Activated CD4-positive, alpha-beta T cell treated with anti-CD3 and anti-CD28 coated beads, Interleukin-2, Interleukin-6, amounts not matched to agents 100 ng/mL and 50 ng/mL, durations not matched to agents 16 hours and 8 hours (primary cell): ENCODE measurements at places on chromosomes 4 and X.

DNA sequence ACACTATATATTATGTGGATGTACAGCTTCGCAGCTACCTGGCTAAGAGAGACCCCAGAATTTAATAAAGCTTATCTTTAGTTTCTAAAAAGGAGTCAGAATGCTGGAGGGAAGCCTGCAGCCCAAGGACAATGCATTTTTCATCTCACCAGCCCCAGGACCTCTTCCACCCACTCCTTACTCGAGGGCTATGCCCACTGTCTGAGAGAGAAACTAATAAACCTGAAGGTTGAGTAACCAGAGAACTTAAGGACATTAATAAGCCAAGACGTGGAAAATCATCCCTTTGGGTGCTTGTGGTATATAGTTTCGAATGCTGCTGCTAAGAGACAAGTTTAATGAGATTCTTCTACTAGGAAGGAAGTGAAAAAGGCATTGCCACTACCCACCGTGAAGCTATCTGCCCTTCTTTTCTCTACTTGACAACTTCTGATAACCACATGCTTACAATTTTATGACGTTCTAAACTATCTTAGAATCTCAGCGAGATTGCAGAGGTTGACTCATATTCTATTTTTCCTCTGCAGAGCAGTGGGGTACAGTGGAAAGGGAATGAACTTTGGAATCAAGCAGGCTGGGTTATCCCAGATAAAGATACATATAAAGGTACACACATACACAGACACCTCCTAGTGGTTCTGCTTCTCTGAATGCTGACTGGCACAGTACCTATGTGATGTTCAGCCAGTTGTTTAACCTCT lies 3.3 kb downstream of the RELL1 start:
- DNase-seq = peak; percentile 48

- DNase-seq = no peak
These were observed 425.0 kb downstream of the MID1IP1 start for GRCh38 chrX:39226251-39226650.

DNA sequence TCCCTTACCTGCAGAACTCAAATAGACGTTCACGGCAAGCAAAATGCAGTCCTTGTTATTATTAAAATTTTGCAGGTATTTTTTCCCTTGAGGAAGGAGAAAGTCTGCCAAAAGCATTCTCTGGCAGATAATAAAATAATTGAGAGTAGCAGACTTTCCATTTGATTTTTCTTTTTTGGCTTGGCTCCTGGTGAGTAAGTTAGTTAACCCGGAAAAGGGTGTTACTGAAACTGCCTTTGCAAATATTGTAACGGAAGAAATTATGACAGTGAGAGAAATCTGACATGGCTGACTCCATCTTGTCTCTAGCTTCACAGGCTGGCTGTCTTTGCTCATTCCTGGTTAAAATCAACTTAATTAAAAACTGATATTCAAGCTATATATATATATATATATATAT lies 100.5 kb downstream of the GPR143 start:
- DNase-seq = no peak

DNA sequence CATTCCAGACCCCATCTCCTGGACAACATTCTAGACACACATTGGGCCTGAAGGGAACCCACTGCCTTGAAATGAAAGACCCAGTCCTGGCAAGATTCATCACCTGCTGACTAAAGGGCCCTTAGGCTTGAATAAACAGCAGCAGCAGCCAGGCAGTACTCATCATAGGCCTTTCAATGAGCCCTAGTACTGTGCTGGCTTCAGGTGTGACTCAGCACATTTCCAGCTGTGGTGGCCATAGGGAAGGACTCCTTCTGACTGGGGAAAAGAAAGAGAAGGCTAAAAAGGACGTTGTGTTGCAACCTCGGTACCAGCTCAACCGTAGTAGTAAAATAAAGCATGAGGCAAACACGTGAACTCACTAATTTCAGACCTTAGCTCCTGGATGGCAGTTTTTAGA lies 344.0 kb downstream of the ACTRT1 start:
- no peak for DNase-seq

DNA sequence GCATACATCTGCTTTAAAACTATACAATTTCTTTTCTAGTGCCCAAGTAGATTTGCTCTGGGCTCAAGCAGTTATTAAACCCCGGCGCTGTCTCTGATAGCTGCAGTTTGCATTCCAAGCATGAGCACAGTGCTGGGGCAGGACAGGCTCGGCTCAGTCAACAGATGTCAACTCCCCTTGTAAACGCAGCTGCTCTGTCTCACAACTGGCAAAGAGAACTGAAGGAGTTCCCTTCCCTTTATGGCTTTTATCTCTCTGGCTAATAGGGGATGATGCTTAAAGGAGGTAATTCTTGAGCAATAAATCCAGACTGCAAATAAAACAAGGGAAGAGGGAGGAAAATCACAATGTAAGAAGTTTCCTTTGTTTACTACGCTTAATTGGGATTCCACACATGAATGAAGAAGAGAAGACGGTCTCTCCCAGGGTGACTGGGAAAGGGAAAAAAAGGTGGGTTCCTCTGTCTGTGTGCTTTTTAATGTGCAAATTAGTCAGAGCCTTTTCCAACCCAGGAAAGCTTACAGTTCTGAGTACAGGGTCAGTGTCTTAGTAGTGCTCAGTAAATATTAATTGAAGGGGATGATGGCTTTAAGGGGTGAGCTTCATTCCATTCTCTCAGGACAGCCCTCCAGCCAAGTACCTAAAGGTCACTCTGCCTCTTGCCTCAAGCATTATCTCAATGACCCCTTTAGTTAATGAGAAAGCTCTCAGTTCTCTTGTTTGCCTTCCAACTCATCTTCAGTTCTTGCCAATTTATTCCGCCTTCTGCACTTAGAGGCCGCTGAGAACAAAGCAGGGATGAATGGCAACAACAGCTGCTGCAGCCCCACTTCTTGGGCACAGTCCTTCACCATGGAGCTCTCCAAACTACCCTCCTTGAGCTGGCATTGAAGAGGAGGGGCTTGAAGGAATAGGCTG lies 155.7 kb upstream of the JADE1 start:
- no peak for DNase-seq

- peak; percentile 48 for DNase-seq
These were observed at the start of gene TMEM144 for GRCh38 chr4:158209825-158210807. Gene TMEM144 (plus strand): TSS chr4:158210486. CDS start chr4:158212668, 2,182 bp downstream.

GRCh38 chr4:134089885-134090284 lies 111.7 kb downstream of the PABPC4L start:
- DNase-seq = no peak

DNA sequence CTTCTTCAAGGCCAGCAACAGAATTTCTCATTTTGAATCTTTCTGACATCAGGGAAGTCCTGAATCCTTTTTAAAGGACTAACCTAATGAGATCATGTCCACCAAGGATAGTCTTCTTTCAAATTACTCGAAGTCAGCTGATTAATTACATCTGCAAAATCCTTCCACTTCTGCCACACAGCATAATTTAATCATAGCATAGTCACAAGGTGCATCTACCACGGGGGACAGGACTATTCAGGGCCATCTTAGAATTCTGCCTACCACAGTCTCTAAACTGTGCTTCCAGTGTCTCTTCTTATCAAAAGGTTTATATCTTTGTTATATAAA lies 53.7 kb downstream of the ATP10D start:
- no peak for DNase-seq

DNA sequence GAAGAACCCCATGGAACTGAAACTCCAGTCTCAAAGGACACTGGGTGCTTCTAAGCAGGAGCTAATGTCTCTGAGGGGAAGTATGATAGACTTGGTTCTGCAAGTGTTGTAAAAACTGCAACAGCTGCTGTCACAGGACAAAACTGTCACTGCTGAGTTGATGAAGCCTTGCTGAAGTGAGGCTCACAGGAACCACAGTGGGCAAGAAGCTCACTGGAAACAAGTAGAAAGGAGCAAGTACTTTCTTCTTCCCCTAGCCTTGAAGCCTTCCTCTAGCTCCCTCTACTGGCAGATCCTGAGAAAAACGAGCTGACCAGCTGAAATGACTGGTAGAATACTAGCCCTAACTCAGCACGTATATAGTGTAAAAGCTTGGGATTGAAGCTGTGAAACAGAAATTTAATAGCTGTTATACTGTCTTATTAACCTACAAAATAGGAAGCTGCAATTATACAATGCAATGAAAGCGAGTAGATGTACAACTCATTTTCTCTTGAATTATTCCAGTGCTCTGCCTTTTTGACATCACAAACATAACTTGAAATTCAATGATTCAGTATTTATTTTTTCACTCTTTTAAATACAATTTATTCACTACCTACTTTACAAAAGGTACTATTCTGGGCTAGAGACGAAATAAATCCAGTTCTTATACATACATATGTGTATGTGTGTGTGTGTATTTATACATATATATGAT lies 91.4 kb downstream of the GABRB1 start:
- peak; percentile 81 for DNase-seq

DNA sequence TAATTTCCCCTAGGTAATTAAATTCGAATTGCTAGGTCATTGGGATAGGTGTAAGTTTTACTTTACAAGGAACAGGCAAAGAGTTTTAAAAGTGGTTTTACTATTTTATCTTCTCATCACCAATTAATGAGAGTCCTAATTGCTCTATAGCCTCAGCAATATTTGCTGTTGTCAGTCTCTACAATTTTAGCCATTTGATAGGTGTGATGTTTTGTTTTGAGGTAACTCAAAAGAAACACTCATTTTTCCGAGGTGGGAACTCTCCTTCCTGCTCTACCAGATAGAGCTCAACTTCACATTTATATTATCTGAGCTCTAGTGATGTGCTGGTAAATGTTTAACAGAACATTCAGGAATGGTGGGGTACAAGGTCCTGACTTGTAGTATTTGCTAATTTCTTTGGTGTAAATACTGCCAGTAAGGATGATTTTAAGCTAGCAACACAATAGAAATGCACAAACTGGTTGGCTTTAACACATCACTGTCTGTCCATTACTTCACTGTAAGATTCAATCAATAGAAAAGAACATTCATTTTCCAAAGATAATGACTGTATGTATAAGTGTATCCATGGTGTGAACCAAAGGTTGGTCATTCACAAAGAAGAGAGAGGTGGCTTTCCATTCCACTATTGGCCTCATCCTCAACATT lies 62.7 kb downstream of the LDB2 start:
- DNase-seq = no peak

GRCh38 chrX:32871636-32872035 lies 339.7 kb downstream of the DMD start:
- no peak for DNase-seq

DNA sequence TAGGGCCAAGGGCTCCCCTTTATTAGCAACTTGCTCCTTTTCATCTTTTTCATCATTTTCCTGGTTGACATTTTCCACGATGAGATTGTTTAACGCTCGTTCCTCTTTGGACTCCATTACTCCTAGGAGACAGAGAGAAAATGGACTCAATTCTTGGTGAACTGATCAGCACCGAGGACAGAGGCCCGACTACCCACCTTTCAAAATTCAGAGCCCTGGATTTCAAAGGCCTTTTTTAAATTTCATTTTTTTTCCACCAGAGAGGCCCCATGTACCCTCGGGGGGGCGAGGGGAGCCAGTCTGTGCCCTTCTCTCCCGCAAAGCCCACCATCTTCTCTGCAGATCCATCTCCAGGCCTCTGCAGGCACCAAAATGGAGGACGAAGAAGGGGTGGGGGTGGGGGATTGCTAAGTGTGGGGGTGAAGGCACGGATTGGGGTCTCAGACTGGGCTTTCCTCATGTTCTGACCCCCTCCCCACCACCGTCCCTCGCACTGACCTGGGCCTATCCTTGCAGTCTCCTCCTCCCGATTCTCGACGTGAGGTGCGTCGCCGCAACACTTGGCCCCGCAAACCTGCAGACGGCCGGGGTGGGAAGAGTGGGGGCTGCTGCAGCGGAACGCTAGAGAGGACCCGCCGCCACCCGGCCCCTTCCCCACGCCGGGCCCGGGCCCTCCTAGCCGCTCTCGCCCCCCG lies 783 bp downstream of the BEX2 start:
- DNase-seq = no peak

DNA sequence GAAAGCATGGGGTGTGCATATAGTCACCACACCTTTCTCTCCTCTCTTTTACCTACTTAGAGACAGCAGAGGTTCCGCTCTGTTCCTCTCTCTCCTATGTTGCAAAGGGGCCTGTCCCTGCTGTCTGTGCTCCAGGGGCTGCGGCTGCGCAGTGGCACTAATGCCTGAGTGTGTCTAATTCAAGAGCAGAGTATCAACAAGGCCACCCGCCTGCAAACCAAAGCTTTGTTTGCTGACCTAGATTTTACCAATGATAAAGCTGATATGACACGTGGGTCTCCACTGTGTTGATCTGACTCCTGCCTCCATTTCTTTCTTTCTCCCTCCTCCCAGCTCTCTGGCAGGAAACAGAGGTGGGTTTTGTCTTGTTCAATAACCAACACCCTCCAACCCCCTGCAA lies 74.9 kb downstream of the NSG1 start:
- DNase-seq = peak; percentile 28

DNA sequence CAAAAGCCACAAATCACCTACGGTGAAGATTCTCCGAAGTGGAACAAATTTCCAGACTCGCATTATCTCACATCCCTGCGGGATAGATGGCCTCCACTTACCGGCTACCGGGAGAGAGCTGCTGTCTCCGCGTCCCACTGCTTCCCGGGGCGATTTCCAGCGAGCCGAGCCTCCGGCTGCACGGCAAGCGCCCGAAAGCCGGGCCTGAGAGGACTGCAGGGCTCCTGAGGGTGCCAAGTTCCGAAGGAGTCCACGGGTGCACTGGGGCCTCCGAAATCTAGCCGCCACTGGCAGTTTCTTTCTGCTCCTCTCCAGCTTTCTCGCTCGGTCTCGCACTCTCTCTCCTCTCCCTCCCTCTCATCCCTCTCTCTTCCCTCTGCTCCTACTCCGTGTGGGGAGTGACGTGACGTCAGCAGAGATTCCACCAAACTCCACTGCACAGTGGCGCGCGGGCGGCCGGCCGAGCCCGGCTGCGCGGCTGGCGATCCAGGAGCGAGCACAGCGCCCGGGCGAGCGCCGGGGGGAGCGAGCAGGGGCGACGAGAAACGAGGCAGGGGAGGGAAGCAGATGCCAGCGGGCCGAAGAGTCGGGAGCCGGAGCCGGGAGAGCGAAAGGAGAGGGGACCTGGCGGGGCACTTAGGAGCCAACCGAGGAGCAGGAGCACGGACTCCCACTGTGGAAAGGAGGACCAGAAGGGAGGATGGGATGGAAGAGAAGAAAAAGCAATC lies 14.0 kb upstream of the PITX2 start:
- DNase-seq = no peak

- no peak for DNase-seq
These were observed 4.2 kb downstream of the PDHA1 start for GRCh38 chrX:19347916-19348315.

DNA sequence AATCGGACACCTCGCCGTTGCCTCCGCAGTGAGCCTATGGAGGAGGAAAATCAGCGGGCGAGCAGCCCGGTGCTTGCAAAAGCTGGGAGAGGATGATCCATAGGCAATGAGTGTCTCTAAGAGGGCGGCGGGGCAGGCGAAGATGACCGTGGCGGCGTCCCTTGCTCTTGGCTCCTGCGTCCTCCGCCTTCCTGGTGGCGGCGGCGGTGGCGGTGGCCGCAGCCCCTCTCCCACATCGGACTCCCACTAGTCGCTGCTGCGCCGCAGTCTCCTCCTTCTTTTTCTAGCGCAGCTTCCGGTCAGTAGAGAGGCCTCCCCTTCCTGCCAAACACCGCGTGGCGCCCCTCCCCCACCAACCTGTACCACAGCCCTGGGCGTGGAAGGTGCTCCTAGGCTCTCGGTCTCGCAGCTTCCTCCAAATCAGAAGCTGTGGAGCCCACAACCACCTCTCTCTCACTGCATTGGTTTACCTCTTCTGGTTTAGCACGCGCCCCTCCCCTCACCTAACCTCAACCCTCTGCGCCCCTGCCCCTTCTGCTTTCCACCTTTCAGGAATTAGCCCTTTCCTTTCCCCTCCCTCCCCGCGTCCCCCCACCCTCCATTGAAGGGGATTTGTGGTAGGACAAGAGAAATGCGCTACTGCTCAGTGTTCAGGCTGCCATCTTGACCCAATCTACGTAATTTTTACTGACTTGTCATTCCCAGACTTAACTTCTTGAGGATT lies at the start of gene SPIN3:
TSS of gene SPIN3 (minus strand) at position 271 of the 724 bp plus-strand sequence. CDS start 594 bp downstream, outside the sequence.
- DNase-seq = peak; percentile 75
